COR-L47 (cell line): ENCODE measurements at places on chromosomes 16 and 17.

DNA sequence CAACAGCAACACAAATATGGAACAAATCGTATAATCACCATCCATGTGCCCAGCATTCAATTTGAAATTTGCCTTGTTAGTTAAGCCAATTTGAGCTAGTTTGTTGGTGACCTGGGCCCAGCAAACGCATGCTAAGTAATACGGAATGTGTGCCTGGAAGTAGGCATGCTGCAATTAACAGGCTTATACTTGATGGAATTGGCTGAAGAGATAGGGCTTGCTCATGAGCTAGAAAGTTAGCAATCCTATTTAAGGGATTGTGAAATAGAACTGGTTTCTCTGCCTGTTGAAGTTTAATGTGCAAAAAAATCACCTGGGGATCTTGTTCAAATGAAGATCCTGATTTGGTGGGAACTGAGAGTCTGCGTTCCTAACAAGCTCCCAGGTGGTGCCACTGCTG is 8.5 kb upstream of the LPO start:
- no peak for DNase-seq

DNA sequence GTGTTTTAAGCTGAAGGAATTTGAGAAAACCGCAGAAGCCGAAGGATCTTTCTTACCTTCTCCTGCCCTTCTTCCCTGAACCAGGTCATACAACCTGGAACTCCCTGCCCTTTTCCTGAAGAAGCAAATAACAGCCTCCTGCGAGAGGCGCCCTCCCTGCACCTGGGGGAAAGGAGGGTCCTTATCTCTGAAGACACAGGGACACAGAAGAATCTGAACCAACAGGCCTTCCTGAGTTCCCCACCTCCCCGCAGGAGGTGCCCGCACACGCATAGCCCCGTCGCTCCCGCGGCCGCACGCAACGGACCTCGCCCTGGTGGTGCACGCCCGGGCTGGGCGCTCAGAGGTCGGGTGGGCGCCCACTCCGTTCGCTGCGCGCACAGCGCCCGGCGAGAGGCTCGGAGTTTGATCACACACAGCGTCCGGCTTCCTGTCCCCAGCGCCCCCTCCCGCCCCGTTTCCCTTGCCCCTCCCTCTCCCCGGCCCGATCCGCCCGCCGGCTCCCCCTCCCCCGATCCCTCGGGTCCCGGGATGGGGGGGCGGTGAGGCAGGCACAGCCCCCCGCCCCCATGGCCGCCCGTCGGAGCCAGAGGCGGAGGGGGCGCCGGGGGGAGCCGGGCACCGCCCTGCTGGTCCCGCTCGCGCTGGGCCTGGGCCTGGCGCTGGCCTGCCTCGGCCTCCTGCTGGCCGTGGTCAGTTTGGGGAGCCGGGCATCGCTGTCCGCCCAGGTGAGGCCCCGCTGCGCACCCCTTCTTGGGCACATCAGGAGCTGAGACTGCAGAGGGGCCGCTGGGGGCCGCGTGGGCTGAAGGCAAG is at the start of gene TNFSF12:
TSS of gene TNFSF12 (plus strand) at position 474 of the 816 bp plus-strand sequence. CDS start at position 570, 96 bp downstream.
- no peak for DNase-seq

DNA sequence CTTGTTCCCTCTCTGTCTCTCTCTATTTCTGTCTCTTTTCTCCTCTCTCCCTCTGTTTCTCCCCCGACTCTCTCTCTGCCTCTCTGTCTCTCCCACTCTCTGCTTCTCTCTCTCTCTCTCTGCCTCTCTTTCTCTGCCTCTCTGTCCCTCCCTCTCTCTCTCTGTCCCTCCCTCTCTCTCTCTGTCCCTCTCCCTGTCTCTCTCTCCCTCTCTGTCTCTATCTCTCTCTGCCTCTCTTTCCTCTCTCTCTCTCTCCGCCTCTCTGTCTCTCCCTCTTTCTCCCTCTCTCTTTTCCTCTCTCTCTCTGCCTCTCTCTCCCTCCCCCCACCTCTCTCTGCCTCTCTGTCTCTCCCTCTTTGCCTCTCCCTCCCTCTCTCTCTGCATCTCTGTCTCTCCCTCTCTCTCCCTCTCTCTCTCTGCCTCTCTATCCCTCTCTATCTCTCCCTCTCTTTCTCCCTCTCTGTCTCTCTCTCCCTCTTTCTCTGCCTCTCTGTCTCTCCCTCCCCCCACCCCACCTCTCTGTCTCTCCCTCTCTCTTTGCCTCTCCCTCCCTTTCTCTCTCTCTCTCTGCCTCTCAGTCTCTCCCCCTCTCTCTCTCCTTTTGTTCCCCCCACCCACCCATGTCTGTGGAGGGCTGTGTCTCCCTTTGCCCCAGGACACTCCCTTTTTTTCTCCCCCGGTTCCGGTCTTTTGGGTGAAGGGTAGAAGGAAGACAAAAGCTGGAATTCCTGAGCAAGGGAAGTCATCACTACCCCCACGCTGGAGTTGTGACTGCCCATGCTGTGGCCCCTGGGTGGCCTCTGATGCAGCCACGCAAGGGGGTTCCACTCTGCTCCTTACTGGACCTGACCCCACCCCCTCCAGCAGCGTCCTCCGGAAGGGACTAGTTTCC is 27.1 kb upstream of the MGAT5B start:
- DNase-seq = no peak

DNA sequence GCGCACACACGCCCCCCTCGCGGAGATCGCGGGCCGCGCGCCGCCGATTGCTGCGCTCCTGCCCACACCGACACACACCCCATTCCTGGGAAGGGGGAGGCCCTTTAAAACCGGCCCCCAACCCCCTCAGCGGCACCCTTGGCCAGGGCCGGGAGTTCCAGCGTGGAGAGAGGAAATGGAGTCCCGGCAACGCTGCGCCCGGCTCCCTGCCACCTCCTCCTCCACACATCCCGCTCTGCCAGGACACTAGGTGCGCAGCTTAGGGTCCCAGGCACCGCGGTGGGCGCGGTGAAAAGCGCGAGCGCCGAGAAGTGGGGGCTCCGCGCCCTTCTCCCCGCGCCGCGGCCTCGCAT is 397 bp downstream of the CDC42EP4 start:
- no peak for DNase-seq

DNA sequence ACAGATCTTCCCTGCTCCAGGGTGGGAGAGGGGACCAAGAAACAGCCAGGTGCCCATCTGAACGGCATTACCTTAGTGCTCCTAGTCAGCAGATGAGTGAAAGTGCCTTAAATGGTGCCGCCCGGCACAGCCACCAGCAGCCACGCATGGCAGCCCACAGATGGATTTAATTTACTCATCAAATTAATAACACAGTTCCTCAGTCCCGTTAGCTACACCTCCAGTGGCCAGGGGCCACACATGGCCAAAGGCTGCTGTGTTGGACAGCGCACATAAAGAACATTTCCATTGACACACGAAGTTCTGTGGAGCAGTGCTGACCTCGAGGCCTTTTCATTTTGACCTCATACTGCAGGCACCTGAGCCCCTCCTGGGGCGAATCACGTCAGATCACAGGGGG is 166.3 kb downstream of the CMIP start:
- no peak for DNase-seq

DNA sequence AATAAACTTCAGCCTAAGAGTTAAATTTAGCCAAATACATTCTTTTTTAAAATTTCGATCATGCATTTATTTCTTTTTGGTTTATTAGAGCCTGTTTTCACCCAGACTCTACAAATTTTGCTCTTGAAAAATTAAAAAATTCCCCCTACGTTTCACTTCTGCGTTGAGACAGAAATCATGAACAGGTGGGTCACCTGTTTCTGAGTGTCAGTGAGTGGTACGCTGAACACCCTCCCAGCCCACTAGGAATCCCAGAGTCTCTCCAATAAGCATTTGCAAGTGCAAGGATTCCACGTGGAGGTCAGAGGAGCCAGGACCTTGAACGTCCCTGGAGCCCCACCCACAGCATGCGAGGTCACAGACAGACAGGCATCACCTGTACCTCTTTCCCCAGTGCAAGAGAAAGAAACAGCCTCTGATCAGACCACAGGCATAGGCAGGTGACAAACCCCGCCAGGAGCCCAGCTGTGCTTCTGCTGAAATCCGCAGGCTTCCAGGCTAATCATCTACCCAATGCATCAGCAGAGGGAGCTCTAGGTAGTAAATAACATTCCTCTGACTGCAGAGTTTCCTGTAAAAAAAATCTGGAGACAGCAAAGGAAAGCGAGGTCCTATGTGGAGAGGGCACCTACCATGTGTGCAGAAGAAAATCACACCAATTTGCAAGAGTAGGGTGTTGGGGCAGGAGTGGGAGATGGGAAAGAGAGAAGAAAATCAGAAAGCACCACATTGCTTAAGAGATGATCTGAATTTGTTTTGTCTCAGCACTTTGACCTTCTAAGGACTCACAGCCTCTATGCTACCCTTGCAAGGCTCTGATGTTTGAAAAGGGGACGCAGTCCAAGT is 5.9 kb upstream of the XYLT1 start:
- DNase-seq = no peak

GRCh38 chr17:59165933-59166342 is 10.4 kb downstream of the PRR11 start:
- DNase-seq = peak; percentile 50

GRCh38 chr17:77853191-77853977 is 105.1 kb upstream of the TNRC6C start:
- no peak for DNase-seq

DNA sequence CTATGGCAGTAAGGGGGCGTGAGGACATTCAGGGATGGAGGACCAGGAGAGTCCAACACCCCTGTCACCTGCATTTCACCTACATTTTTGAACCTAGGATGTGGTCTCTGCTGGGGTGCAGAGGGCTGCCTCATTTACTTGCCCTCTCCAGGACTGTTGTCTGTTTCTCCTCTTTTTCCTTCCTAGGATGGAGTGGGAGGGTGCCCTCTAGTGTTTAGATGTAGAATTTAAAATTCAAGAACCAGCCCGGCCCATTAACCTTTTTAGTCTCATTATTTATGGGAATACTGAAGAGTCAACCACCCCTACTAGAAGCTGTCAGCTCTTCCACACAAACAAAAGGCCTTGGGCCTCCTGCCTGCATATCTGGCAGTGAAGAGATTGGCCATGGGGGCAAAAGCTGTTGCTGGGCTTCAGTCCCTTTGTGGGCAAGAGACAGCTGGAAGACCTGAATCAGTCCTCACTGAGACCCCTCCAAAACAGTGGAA is 2.5 kb upstream of the STARD3 start:
- DNase-seq = peak; percentile 44

- no peak for DNase-seq
Measured at GRCh38 chr16:3945751-3946603, 65.5 kb upstream of the CREBBP start.

DNA sequence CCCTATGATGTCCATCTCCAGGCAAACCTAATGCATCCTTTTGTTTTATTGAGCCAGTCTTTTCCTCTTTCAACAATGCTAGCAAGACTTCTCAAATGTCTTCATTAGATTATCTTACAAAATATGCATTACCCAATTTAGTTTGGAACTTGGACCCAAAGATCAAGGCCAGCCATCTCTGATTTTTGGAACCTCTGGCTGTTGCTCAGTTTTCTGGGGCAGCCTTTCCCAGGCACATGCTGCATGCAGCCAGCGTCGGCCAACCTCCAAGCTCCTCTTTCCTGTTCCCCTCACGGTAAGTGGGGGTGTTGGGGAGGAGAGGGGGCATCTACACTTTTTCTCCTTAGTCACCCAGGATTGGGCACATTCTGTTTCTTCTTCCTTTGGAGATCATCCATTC is 189.3 kb downstream of the PRKCA start:
- no peak for DNase-seq

DNA sequence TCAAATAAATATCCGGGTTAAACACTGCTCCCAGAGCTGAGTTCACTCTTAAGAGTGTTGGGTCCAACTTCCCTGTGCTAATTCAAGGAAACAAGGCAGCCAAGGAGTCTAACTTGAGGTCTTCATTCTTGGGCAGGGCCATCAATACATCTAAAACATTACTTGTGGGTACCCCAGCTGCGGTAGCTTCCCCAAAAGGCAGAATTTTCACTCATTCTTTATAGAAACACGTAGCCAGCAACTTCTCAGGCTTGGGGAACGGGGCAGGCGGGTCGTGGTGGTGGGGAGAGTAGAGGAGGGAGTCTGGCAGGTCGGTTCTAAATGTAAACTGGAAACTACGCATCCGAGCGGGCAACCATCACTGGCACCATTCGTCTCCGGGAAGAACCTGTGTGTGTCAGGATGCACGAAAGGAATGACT is 666 bp upstream of the METTL9 start:
- DNase-seq = no peak

- DNase-seq = no peak
Measured at GRCh38 chr17:77863814-77864161, 94.7 kb upstream of the TNRC6C start.
